ELR (cell line): ENCODE measurements at places on chromosomes 16 and 17.

DNA sequence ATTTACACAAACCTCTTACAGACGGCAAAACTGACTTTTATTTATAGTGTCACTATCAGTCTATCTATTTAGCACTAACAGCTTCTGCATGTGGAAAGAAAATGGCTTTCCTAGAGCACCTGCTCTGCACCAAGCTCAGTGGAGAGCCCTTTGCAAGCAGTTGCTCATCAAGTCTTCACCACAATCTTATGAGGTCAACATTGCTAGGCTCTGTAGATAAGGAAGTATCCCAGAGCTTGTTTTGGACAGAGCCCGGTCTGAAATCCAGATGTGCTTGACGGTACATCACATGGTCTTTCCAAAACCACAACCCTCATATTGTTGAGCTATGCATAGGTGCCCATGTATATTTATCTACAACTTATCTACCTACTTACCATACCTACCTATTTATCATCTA, 572.7 kb upstream of the CDH5 start:
- DNase-seq, result no peak

- DNase-seq, result peak; percentile 35
These were observed 3.7 kb upstream of the MYL4 start for GRCh38 chr17:47205419-47205963.

DNA sequence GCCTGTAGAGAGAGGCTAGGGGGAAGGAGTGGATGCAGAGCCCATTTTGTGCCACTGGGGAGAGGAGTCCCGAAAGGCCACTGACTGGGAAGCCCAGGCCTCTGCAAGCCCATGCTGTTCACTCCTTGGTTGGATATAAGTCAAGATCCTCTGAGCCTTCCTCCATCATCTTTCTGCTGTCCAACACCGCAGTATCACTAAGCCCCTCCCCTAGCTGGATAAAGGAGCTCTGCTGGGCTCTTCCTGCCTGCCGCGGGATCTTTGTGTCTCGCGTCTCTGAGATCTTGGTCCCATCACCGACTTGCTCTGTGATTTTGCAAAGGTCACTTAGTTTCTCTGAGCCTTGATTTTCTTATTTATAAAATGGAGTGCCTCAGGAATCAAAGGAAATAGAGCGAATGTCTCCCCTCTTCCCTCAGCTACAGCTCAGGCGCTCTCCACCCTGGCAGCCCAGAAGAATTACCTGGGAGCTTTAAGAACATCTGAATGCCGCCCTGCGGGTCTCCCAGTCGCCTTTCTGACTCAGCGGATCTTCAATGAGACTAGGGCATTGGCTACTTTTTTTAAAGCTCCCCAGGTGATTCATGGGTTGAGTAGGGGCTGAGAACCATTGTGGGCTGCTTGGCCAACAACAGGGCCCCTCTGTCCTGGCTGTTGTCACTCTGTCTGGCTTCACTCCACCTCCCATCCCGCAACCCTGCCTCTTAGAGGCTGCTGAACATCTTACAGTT, 25.2 kb upstream of the TMEM220 start:
- DNase-seq, result peak; percentile 5

GRCh38 chr17:70588003-70588402, 418.7 kb downstream of the KCNJ2 start:
- DNase-seq, result peak; percentile 35
